ENCODE measurements at places on chromosomes 6 and 20.

- no peak for DNase-seq
Observed at GRCh38 chr20:48986899-48987298, 59.2 kb upstream of the CSE1L start.

DNA sequence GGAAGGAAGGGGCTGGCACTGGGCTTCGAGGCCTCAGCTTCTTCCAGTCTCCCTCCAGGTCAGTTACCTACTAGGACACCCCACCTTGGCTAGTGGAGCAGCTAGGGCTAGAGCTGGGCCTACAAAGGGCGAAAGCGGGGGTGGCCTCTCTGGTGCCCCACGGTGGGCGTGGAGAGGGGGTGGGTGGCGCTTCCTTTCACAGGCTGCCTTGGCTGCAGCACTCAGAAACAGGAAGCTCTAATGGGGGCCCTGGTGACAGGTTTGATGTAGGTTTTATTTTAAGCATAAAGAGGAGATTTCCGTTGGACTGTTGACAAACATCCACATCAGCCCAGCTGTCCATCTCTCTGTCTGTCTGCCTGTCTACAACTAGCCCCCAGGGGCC, 13.4 kb downstream of the FAM110A start:
- DNase-seq, result no peak

DNA sequence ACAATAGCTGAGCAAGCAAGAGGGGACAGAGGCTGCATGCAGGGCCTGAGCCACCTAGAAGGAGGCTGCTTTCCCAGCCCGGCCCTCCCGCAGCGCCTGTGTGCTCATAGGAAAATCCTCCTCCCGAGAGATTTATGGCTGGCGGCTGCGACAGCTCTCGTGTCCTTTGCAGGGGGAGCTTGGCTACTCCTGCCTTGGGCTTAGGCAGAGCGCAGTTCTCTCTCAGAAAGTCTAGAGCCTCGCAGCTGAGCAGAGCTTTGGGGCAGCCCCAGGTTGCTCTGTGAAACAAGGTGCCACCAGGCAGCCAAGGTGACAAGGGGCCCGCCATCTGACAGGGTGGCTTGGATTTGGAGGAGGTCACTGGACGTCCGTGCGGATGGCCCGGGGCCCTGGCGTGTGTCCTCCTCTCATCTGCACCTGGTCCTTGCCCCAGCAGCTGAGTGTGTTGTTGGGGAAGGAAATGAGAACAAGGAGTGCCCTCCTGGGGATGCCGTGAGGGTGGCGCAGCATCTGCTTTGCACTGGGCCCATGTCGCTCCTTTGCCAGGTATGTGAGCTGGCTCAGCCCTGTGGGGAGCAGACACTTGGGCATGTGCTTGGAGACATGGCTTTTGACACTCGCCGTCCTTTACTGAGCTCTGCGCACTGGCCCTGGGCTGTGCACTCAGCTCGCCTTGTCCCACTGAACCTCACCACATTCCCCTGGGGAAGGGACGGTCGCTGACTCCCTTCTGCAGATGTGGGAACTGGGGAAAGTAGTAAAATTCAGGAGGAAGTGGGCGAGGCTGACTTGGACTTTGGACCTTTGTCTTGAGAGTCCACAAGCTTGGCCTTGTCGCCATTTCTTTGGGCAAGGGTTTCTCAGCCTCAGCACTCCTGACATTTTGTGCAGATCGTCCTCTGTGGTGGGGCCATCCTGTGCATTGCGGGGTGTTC, 41.9 kb downstream of the EDN3 start:
- no peak for DNase-seq

DNA sequence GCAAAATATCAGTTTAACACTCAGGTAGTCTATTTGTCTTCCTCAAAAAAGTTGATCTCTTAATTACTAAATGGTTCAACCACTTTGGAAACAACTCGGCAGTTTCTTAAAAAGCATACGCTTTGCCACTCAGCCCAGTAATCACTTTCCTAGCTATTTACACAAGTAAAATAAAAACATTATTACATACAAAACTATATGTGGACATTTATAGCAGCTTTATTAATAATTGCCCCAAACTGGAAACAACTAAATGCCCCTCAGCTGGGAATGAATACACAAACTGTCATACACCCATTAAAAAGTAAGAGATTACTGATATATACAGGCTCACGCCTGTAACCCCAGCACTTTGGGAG, 7.4 kb downstream of the EEF1A1 start:
- no peak for DNase-seq

- no peak for DNase-seq
Observed at GRCh38 chr20:37375227-37375626, 29.3 kb downstream of the SRC start.

DNA sequence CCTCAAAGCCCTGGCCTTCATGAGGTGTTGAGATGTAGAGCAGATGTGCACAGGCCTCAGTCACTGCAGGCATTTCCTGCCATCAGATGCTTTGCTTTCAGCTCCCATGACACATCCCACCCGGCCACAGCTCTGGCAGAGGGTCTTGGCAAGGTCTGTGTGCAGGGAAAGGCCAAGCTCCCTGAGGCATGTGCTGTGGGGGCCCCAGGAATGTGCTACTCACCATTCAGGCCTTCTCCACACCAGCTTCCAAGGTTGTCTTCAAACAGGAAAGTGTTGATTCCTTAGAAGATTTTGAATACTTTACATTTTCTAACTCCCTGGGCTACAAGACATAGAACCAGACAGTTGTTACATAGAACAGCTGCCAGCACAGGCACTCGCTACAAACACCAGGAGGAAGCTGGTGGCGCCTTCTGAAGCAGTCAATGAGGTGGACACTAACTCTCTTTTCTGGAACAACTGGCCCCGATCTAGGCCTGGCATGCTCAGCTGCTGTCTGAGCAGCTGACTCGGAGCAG, 27.8 kb downstream of the CASS4 start:
- peak; percentile 100 for DNase-seq

DNA sequence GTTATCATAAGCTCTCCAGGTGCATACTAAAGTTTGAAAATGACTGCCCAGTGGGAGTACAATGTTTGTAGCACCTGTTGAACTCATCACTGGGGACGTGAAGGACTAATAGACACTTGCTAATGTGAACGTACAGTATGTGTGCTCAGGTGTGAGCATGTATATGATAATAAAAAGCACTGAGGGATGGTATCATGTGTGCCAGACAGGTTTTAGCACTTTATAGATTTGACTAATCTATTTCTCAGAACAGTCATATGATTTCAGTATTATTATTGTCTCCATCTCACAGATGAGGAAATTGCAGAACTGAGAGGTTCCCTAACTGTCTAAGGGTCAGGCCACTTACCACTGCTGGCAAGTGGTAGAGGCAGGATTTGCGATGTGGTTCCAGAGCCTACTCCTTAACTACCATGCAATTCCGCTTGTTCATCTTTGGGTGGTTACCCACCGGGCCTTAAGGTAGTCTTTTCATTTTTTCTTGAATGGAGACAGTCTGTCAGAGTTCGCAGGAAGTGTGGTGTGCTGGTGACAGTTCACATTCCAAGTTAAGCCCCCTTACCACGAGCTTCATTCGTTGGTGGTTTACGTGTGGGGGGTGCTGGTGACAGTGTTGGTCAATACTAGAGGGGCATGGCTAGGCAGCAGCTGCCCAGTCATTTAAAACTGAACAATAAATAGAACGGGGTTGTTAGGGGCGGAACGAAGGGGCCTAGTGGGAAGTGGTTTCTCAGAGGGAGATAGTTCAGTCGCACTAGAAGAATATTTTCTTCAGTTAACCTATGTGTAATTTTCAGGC, 46.8 kb downstream of the RREB1 start:
- DNase-seq, result no peak

All from EL (cell line).